ENCODE measurements at places on chromosomes 7 and 10.
A peak's percentile ranks its signal among the peaks of the same experiment; 100 is the strongest.

- no peak for DNase-seq
These were observed 12.2 kb upstream of the CHST15 start for GRCh38 chr10:124105594-124105993.

GRCh38 chr10:125062914-125063230, 97.5 kb downstream of the CTBP2 start:
- no peak for DNase-seq

DNA sequence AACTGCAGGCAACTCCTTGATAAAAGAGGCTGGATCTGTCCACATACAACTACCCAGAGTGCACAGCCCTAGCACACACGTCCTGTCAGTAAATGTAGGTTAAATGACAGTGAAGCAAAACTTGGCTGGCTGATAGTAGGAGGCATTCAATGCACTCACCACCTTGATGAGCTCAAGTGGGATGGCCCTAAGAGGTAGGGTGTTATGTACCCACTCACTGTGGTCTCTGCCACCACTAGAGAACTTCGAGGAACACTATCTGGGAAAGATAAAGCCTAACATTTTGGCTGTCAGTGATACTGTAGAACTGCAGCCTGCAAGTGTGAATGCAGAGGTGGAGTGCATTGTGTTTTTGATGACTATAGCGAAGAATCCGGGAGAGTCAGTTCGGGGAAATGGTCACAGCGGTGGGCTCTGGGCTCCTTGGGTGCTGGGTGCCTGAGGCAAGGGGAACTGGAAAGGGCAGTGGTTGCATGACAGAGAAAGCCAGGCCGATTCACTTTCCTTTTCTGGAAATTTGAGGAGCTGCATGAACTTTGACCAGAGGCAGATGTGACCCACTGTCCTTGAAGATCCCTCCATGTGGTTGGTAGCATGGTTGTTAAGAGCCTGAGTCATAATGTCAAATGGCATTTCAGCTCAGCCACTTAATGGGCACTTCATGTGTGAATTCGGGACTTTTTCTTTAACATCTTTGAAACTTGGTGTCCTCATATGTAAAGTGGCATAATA, 93.1 kb upstream of the ZPBP start:
- no peak for DNase-seq

GRCh38 chr10:51832652-51833383, 133.4 kb upstream of the CSTF2T start:
- peak; percentile 59 for DNase-seq

- DNase-seq, result no peak
These were observed 21.2 kb upstream of the NPS start for GRCh38 chr10:127527891-127528290.

DNA sequence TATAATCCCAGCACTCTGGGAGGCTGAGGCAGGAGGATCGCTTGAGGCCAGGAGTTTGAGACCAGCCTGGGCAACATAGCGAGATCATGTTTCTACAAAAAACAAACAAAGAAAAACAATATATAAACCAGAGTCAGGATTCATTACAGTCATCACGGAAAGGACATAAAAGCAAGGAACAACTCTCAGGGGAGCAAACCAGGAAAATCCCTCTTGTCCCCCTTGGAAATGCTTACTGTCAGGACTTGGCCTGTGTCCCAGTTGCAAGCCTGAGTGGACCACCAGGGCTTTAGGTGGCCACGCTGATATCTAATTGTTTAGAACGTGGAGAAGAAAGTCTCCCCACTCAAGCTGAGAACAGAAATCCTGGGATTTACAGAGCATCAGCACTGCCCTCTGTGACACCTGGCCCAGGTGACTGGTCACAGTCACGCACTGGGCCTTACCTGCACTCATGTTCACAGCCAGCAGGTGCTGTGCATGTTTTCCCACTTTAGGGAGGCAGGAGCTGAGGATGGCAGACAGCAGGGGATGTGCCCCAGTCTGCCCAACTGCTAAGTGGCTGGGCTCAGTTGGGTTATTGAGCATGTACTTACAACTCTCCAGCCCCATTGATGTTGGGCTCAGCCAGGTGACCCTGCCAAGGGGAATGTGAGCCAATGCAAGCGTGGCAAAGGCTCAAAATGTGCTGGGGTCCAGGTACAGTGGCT, 60.9 kb downstream of the TMEM130 start:
- no peak for DNase-seq

- no peak for DNase-seq
These were observed 154.8 kb downstream of the ADAM12 start for GRCh38 chr10:126233182-126234148.
